Fibroblast of skin of left biceps (primary cell): ENCODE measurements at places on chromosomes 6 and 20.

DNA sequence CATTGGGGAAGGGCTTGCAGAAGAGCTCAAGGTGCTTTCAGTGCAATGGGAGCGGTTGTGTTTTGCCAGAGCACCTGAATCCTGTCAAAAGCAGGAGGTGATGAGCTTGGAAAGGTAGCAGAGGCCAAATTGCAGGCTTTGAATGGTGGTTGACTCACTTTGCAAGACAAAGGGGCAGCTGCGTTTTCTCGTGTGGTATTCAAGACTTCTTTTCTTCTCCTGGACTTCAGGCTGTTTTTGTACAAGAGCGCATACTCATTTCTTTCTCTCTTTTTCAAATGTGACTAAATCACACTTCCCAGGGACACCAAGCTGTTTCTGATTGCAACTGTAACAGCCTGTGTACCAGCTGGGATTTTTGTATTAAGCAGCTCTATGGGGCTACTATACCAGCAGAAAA, 32.3 kb downstream of the GHRH start:
- DNase-seq = no peak

- no peak for DNase-seq
These were observed 874.7 kb downstream of the TFAP2A start for GRCh38 chr6:9540126-9540525.

DNA sequence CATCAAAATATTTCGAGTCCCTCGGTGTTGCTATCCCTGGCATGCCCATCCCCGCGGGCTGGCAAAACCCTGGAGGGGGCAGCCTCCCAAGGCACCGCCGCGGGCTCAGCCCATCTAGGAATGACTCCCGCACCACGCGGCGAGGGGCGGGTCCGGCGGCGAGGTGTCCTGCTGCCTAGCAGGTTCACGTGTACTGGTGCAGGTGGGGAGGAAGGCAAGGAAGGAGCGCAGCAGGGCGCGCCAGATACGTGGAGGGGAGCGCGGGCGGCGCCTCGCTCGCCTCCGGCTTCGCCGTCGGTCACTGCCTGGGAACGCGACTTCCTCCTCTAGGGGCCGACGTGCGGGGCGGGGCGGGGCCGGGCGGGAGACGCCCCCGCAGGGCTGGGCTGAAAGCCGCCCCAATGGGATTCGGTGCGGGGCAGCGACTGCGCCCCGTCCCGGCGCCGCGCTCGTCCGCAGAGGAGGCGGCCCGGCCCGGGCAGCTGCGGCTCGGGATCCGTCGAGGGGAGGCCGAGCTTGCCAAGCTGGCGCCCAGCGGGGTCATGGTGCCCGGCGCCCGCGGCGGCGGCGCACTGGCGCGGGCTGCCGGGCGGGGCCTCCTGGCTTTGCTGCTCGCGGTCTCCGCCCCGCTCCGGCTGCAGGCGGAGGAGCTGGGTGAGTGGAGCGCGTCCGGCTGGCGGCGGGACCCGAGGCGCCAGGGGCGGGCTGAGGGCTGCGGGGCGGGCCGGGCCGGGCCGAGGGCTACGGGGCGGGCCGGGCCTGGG, at the start of gene DCBLD1:
DCBLD1 (plus strand) TSS at position 435 of the 764 bp plus-strand sequence; CDS start at position 543, 108 bp downstream.
- no peak for DNase-seq

DNA sequence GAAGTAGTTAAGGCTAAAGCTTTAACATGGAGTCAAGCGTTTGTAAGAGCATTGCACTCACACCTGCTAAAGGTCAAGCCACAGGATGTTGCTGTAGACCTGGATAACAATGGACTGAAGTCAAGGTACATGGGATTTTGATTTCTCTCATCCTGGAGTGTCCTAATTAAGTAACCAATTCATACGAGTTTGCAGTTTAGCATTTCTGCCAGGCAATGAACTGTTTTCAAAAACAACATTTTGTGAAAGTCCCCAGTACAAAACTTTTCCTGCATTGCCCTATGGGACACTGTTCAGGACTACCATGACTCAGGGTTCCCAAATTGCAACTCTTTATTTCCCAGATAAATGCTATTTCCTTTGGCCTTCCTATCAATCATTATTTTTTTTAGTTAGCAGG, 17.4 kb upstream of the SIRPB1 start:
- no peak for DNase-seq

- no peak for DNase-seq
These were observed 226.1 kb upstream of the CEP162 start for GRCh38 chr6:84453499-84453898.
